ENCODE measurements at places on chromosomes 2 and 18.

- no peak for DNase-seq
Observed at GRCh38 chr2:109442715-109443319, 170.9 kb downstream of the SEPTIN10 start.

DNA sequence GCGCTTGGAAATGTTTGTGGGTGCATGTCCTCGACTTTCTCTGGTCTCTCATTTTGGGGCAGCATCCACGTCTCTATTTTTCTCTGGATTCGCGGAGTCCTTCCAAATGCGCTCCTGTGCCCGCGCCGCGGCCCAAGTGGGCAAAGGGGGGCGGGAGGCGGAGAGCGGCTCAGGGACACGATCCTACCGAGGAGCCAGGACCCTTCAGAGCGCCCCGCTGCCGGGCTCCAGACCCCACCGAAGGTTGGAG lies 990 bp downstream of the EPAS1 start:
- peak; percentile 13 for DNase-seq

DNA sequence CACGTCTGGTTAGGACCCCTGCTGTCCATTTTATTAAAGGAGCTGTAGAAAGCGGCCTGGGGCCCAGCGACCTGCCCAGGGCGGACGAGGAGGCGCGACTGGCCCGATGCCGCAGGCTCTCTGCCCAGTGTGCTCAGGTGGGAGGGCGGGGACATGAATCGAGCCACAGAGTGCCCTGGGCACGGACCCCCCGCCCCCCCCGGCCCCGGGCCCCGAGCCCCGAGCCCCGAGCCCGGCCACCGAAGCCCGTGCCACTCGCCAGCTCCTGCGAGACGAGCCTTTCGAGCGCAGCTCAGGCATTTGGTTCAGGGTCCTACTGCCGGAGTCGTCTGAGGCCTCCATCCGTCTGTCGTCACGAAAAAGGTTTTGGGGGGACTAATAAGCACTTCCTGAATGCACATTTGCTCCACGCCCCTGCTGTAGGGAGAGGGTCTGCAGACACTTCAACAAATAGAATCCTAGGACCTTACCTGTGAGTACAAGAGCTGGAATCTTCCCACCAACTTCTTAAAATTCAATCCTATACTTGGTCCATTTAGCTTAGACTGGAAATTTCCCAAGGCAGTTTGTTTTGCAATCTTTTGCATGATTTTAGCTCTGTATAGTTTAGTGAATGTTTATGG lies 602 bp upstream of the ADAM17 start:
- DNase-seq = no peak

GRCh38 chr2:64036034-64036705 lies 16.9 kb upstream of the VPS54 start:
- DNase-seq = no peak
